NCI-H524 treated with DMSO at 0.1 percent for 48 hours (cell line): ENCODE measurements at places on chromosomes 4 and X.

- no peak for DNase-seq
Measured at GRCh38 chrX:24020306-24020876, 6.6 kb downstream of the KLHL15 start.

DNA sequence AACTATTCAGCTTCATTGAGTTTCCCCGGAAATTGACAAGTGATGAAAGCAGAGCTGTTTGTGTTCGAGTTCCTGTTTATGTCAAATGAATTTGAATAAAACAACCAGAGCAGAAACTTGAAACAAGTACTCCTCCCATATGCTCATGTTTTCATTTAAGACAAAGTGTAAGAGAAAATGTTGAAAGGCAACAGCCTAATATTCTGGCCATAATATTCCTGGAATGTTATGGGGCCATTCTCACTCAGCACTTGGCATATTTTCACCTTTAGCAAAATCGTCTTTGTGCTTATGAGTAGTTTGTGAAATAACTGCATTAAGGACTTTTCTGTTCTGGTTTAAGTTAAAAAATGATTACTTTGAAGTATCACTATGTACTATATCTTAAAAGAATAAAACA is 276.0 kb upstream of the FAT1 start:
- no peak for DNase-seq

- DNase-seq, result no peak
Measured at GRCh38 chr4:4509521-4509920, 32.3 kb downstream of the STX18 start.

- DNase-seq, result no peak
Measured at GRCh38 chr4:100340512-100341485, 150.5 kb upstream of the DDIT4L start.
